ENCODE measurements at places on chromosomes 11 and 22.
A peak's percentile ranks its signal among the peaks of the same experiment; 100 is the strongest.

DNA sequence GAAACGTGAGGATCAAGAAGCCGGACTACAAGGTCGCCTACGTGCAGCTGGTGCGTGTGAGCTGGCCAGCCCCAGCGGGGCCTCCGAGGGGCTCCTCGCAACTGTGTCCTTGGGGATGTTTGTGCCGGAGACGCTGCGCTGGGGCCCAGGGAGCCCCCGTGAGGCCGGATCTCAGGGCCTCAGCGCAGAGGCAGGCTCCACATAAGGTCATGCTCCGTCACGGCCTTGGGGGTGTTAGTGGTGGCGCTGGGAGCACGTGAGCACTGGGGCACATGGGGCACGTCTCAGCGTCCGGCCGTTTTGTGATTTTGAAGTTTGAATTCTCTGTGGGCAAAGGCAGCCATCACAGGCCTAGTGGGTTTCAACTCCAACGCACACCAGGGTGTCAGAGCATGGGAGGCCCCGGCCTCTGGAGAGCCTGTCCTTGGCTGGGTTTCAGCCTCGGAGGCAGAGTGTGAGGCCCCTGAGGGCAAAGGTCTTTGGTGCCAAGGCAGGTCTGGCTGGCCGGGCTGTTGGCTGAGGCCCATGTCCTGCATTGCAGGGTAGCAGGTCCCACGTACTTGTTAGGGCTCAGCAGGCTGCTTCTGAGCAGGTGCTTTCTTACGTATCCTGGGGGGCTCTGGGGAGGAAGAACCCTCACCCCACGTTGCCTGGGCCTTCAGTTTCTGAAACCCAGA is 5.8 kb downstream of the MRPL23 start:
- DNase-seq, result no peak

DNA sequence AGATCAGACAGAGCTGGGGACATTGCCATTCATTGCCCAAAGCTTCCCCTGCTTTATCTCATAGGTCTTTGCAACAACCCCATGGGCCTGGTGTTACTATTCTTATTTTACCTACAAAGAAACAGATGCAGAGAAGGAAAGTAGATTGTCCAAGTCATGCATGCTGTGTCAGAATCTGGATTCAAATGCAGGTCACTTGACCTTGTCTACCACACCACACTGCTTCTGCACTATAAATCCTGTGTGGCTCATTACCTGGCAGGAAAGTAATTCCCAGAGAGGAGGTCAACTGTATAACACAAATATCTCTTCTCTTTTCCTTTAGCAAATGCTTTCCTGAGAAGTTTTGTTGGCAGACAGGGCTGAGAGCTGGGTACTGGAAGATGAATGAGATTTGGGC is 18.5 kb downstream of the PLEKHB1 start:
- no peak for DNase-seq

- DNase-seq, result no peak
These were observed 37.8 kb upstream of the CCDC179 start for GRCh38 chr11:22898036-22898435.

GRCh38 chr11:44509296-44509695 is 56.2 kb upstream of the CD82 start:
- no peak for DNase-seq

DNA sequence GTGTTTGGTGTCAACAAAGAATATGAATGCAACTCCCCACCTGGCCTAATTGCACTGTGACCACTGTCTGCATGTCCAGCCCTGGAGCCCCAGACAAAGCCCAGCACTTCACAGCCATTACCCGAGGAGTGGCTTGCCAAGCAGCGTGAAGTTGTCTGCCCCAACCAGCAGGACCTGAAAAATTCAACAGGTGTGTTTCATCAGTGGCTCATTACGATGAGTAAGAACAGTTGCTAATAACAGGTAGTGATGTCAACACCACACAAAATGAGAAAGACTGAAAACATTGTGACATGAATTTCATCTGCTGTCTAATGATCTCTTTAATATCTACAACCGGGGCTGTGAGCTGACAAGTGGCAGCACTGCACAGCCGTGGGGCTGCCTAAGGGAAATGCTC is 10.3 kb downstream of the MRPL21 start:
- no peak for DNase-seq

- no peak for DNase-seq
These were observed 113.8 kb downstream of the CADM1 start for GRCh38 chr11:115390441-115390840.

DNA sequence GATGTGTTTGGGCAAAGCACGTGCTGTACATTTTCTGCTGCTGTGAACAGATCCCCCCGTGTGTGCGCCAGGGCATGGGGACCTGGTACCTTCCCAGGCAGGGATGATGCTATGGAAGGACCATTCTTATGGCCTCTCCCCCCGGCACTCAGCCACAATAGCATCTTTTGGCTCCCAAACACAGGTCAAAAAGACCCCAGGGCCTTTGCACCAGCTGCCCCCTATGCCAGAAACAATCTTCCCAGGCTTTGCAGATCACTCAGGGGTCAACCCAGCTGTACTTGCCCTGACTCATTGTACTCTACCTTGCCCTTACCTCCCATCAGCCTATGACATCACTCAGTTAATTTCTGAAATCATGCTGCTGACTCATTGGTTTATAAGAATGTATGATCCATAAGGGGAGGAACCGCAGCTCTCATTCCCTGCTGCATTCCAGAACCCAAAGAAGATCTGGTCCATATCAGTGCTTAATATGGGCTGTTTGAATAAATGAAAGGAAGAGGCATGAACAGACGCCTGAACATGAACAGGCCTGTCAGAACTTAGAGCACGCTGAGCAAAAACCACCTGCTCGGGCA is 100.7 kb downstream of the CELSR1 start:
- peak; percentile 10 for DNase-seq

GRCh38 chr11:47928426-47928825 is 51.9 kb upstream of the PTPRJ start:
- no peak for DNase-seq

- peak; percentile 88 for DNase-seq
These were observed 1.9 kb downstream of the TIRAP start for GRCh38 chr11:126284829-126285228.

GRCh38 chr22:30824711-30825110 is 130.0 kb downstream of the OSBP2 start:
- DNase-seq, result no peak
